ENCODE measurements at places on chromosomes 3 and 15.
A peak's percentile ranks its signal among the peaks of the same experiment; 100 is the strongest.

GRCh38 chr15:76904461-76905012 lies 603 bp downstream of the SCAPER start:
- DNase-seq: no peak

- DNase-seq: no peak
These were observed 6.7 kb upstream of the OCA2 start for GRCh38 chr15:28105793-28106192.

- DNase-seq: no peak
These were observed 1136.7 kb downstream of the TUSC7 start for GRCh38 chr3:117846238-117846637.

GRCh38 chr3:70000563-70001081 lies 1.1 kb downstream of the SAMMSON start:
- no peak for DNase-seq

GRCh38 chr3:188664795-188665194 lies 507.0 kb upstream of the TPRG1 start:
- peak; percentile 20 for DNase-seq

- DNase-seq: no peak
These were observed 143.7 kb upstream of the ZNF385D start for GRCh38 chr3:21894459-21895340.
